ENCODE measurements at places on chromosomes 11 and 22.
A peak's percentile ranks its signal among the peaks of the same experiment; 100 is the strongest.

GRCh38 chr11:93234602-93235207 lies 36.9 kb upstream of the SLC36A4 start:
- no peak for DNase-seq

DNA sequence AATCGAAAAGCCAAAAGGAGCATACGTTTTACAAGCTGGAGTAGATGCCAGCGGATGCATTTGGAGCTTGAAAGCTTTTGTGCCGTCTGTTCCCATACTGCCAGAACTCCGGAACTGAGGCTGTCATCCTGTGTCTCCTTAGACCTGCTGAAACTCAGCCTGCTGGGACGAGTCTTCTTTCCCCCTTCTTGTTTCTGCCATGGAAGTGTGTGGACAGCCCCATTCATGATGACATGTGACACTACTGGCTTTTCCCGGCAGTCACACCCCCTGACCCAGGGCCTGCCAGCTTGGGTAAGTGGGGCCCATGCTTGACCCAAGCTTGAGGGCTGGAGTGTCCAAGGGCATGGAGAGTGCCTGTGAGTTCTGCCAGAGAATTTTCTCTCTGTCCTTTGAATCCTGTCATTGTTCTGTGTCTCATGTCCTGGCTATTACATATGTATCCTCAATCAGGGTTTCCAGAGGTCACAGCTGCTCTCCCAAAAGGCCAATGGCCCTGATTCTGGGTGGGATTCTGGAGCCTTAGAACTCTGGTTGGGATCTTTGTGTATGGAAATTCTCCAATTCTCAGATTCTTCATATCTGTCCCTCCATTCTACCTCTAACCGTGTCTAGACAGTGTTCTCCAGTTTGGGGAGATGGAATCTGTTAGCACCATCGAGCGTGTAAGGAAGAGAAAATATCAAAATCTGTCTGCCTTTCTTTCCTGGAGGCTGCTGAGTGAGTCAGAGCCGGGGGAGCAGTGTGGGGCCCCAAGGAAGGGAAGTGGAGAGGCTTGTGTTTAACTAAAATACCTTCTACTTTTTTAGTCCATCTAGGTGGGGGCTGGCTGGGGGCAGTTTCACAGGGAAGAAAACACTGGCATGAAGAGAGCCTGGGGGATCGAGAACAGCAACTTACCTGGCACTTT lies 73.2 kb downstream of the KIAA1671 start:
- no peak for DNase-seq

DNA sequence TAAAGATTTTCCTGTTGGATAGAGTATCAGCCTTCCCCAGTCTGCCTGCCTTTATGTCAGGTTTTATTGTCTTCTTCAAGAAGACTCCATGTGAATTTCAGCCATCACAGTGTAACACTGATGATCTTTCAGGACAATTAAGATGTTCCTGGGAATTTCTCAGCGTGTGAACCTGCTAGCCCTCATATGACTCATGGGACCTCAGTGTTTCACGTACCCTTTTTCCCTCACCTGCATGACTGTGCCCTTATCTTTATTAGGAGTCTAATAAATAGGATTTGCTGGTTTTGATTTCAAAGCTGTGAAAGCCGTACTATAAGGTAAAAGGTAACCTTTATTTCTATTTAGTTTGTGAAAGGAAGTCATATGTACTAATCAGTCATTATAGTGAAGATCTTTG lies 81.7 kb upstream of the MYO18B start:
- DNase-seq, result no peak

DNA sequence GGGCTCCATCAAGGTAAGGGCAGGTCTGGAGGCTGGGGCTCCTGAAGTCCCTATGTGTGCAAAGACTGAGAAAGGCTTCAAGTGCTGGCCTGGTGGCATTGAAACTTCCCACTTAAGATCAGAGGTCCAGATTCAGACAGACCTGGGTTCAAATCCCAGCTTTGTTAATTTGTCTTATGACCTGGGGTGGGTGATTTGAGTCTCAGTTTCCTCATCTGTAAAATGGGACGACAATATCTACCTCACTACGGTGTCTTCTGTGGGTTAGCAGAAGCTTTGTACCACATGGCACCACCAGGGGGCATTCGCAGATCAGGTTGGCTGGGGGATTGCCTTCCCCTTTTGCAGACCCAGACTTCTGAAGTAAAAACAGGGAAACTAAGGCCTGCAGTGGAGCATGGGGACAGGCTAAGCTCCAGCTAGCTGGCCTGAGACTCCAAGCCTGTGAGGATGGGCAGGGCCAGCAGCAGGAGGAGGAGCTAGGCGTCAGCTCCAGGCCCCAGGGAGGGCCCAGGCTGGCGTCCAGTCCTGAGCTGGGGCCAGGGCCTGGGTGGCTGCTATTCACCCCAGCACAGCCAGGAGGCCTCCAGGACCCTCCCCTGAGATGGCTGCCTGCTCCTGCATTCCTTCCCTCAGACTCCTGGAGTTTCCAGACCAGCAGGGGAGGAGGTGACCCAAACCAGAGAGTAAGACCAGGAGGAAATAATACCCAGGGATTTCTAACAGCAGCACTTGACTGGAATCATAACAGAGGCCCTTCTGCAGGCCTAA lies 1.5 kb downstream of the CASTOR1 start:
- DNase-seq, result peak; percentile 25

GRCh38 chr22:29344137-29344536 lies 28.6 kb upstream of the RASL10A start:
- no peak for DNase-seq

- no peak for DNase-seq
Measured at GRCh38 chr22:35459423-35459894, 59.5 kb downstream of the MCM5 start.

DNA sequence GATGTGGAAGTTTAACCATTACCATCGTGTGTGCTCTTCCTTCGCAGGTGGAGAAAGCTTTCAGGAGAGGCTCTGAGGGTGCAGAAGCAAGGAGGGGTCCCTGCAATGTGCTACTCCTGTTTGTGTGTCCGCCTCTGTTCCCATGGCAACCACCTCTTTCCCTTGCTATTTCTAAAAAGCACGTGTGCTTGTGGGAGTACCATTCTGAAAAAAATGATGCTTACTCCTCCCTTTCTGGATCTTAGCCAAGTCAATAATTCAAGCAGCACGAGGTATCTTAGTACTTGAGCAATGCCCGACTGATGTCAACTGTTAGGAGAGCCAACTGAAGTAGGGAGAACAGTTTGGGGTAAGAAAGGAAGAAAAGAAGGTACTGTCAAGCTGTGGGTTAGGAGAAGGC lies 628.7 kb downstream of the NTM start:
- no peak for DNase-seq

- no peak for DNase-seq
Measured at GRCh38 chr11:28808771-28809170, 700.6 kb downstream of the METTL15 start.

GRCh38 chr11:33721426-33721825 lies 14.8 kb downstream of the CD59 start:
- no peak for DNase-seq

DNA sequence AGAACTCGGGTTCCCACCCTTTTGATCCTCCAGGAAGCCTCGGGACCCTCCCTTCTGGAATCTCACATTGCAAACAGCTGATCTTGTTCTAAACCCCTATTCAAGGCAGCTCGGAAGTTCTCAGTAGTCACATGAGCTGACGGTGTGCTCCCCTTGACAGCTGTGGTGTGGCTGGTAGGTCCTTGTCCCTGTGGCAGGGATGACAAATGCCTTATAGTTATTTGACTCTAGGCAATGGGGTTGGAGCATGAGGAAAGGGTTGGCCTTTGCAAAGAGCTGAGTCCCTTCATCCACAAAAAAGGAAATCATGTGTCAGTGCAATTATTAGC lies 23.6 kb downstream of the EIF4G2 start:
- no peak for DNase-seq

DNA sequence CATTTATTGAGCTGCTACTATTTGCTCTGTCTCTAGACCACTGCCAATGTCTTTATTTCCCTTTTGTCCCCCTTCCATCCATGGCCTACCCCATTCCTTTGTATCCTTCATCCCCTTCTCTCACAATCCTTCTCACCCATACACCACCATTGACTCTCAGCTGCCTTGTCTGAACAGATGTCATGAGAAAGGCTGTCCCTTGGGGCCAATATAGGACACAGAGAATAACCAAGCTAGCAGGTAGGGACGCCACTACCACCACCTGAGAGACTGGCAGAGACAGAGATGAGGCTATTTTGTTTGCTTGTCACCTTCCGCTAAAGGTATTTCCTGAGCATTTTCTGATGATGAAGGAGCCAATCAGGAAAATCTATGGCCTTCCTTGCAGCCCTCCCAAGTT lies 138.9 kb downstream of the CD44 start:
- no peak for DNase-seq

- DNase-seq, result no peak
Measured at GRCh38 chr11:2662430-2663299, 37.1 kb downstream of the KCNQ1OT1 start.

DNA sequence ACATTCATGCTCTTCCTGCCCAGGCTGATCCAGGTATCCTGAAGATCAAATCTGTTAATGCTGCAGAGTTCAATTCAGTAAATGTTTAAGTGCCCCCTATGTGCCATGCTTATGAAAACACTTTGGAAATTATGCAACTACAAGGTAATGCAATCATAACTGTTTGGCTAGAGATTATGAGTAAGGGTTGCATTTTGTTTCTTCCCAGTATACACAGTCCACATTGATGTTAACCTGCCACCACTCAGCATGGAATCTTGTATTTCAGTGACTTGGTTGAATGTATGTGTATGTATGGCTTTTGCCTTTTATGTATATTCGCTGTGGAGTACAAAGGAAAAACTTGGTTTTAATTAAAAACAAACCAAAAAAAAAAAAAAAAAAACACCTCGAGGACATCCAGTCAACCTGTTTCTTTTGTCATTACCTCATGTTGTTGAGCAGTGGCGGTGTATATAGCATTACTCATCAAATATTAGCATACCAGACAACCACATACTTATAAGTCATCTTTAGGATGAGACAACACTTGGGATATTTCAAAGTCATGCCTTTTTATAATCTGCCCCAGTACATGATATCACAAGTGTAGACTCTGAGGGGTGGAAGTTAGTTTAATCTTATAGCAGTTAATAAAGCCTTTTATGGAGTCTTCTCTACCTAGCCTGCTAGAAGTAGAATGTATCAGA lies 86.1 kb upstream of the HORMAD2 start:
- no peak for DNase-seq

- no peak for DNase-seq
Measured at GRCh38 chr22:21025266-21025665, 7.1 kb downstream of the SLC7A4 start.

- DNase-seq, result no peak
Measured at GRCh38 chr11:34192481-34193401, 87.3 kb downstream of the NAT10 start.

DNA sequence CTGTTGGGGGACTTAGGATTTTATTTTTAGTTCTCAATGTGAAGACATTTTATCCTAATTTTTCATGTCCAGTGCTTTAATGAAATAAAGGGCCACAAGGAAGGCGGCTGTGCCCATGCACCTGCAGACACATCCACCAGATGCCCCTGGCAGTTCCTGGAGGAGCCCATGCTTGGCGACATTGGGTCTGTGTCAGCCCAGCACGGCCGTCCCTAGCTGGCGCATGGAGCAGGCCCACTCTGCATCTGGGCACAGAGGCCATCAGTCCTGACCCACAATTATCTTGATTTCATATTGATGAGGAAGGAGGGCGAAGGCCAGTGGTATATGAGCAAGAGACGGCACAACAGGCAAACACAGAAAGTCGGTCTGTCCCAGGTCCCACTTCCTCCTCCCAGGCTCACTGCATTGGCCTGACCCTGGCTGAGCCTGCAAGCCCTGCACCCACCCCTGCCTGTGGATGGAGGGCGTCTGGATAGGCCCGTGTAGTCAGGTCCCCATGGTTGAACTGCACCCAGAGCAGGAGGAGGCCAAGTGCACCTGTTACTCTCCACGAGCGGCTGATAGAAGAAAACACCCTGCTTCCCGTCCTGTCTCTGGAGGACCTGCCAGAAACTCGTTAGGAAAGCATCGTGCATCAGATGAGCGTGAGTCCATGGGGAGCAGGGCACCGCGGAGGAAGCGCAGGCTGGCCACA lies 296.9 kb downstream of the BRD1 start:
- DNase-seq, result no peak

DNA sequence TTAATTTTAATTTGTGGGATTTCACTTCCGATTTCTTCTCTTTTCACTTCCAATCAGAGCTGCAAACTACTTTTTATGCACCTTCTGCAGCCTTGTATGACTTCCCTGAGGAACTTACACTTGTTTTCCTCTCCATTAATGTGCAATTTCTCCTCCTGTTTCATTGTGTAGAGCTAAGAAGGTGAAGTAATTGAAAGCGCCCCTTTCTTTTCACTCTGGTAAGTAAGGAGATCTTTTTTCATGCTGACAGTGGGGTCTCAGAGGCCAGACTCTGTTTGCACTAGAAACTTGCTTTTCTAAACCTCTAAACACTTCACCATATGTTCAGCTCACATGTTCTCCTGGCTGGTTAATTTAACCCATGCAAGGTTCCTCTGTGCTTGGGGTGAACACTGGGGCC lies 117.0 kb downstream of the FANCF start:
- no peak for DNase-seq

DNA sequence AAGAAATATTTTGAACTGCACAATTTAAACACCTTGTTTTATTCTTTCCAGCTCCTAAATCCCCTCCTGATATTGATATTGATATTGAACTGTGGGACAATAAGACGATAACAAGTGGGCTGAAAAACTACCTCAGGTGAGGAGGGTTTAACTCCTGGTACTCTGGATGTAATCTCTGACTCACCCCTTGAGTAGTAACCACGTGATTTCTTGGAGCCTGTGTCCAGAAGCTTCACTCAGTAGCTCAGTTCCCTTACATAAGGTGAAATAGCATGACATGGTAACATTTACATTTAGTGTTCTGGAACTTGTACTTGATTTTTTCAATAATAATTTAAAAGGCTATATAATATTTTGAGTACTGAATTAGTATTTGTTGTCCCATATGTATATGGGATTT lies 168.0 kb downstream of the PGR start:
- DNase-seq, result no peak

GRCh38 chr11:41309111-41309522 lies 150.3 kb downstream of the LRRC4C start:
- no peak for DNase-seq

GRCh38 chr11:123478352-123478987 lies 48.4 kb downstream of the GRAMD1B start:
- no peak for DNase-seq

DNA sequence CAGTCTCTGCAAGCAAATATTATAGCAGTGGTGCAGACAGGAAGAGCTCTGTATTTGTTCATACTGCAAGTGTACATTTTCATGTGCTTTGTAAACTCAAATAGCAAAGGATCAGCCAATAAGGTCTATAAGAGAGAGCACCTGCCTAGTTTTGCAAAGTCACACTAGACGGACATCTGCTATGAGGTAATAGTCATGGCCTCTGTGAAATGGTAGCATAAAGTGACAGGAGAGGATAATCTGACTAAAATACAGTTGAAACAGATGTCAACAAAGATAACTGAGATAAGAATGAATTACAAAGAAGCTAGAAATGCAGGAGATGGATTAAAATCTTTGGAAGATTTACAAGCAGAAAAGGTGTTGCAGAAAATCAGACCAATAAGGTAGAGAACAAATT lies 70.6 kb upstream of the SPON1 start:
- DNase-seq, result no peak

GRCh38 chr11:120564573-120565311 lies 53.2 kb downstream of the GRIK4 start:
- DNase-seq, result no peak

- DNase-seq, result no peak
Measured at GRCh38 chr11:76659672-76660532, 10.6 kb downstream of the LRRC32 start.

GRCh38 chr22:22094514-22094913 lies 111.9 kb upstream of the TOP3B start:
- no peak for DNase-seq

Measured in cortex of kidney (tissue), 1 donor.